ENCODE measurements at places on chromosomes 6 and 20.

DNA sequence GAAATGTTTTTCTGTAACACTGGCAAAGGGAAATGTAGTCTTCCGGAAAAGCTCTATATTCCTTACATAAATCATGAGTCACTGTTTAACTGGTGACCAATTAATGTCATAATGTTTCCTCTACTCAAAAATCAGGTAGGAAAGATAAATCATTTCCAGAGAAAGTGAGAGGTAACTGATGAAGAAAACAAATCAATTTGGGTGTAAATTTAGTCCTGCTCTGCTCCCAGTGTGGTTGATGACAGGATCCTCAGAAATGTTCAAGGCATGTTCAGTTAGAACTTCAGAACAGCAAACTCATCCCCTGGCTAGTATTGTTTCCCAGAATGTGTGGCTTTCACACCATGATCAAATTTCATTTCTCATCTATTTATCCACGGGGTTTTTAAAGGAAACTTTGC is 38.8 kb upstream of the SPACA1 start:
- DNase-seq = no peak

DNA sequence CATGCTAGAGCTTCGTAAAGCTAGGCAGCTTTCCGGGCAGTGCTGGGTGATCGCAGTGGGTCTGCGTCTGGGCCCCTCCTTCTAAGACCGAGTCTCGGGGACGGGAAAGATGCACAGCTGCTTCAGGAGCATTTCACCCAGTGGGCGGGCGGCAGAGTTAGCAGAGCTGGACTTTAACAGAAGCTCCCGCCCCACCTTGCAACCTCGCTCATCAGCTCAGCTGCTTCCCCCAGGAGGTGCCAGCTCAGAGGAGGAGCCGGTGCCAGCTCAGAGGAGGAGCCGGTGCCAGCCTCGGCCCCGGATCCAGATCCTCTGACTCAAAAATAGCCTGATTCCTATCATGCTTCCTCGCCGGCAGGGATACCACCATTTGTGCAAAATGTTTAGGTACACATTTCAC is 94.5 kb upstream of the RPS6KA2 start:
- no peak for DNase-seq

GRCh38 chr6:118565311-118565960 is 17.3 kb downstream of the PLN start:
- DNase-seq = peak; percentile 49

- no peak for DNase-seq
Measured at GRCh38 chr20:26347396-26347795, 650.7 kb upstream of the ZNF337 start.

GRCh38 chr20:17663486-17663885 is 18.6 kb downstream of the RRBP1 start:
- no peak for DNase-seq

GRCh38 chr6:36717231-36717825 is 19.7 kb downstream of the RAB44 start:
- DNase-seq = no peak

DNA sequence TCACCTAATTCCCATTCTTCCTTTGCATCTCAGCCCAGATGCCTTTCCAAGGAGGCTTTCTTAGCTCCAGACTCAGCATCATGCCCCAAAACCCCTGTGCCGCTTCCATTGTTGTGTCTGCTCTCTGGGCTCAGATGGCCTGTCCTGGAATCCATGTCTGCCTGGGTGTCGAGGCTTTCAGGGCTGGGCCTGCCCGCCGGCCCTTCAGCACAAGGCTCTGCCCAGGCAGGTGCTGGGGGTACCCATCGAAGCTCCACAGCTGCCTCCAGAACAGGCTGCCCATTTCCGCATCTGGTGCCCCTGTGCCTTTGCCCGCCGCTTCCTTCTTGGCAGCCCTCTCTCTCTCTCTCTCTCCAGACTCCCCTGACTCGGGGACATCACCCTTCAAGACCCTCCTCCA is 1.2 kb downstream of the CPXM1 start:
- DNase-seq = no peak

GRCh38 chr20:17568045-17568788 is 1.7 kb upstream of the DSTN start:
- DNase-seq = no peak

GRCh38 chr6:53293691-53294090 is 55.1 kb downstream of the ELOVL5 start:
- no peak for DNase-seq

DNA sequence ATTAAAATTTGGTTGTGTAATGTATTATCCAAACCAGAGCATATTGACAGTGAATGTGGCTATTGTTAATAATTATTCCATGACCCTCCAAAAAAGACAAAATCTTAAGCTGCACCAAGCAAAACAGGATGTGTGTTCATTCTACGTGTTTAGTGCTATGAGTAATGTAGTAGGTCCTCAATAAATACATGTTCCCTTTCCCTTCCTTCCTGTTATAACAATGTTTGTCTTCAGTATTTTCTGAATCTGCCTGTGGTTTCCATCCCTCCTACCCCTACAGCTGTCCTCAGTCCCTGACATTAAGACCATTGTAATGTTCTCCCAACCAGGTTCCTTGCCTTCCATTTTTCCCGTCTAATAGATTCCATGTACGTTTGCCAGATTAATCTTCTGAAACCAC is 163.8 kb downstream of the AIG1 start:
- no peak for DNase-seq

GRCh38 chr6:132382630-132383175 is 18.6 kb downstream of the MOXD1 start:
- no peak for DNase-seq

GRCh38 chr6:142861711-142862110 is 83.3 kb downstream of the HIVEP2 start:
- DNase-seq = no peak

DNA sequence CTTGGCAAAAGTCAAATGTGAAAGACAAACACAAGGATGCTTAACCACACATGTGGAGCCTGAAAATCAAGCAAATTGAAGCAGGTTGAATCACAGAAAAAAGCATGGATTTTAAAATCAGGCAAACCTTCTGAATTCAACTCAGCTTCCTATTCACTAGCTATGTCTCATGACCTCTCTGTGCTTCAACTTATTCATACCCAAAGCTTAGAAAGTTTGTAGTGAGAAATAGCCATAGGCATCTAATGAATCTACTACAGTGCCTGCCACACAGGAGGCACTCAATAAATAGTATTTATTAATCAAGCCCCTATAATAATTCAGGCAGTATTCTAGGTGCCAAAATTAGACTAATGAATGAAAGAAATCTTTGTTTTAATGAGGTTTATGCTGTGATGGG is 112.2 kb upstream of the TNFAIP3 start:
- DNase-seq = no peak

DNA sequence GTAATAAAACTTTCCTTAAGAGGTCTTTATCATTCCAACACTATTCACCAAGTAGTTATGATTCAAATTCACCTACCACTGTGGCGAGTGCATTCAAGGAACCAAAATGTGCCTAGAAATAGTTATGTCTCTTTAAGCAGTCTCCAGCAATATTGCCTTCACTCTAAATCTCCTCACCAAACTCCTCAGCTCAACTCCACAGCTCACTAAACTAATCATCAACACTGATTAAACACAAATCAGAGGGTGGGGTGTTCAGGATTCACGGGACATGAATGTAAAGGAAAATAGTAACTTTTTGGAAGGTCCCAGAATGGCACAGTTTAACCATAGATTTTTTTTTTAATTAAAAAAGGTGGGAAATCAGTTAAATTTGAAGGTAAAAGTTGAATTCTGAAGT is 70.5 kb upstream of the THEMIS start:
- DNase-seq = no peak

DNA sequence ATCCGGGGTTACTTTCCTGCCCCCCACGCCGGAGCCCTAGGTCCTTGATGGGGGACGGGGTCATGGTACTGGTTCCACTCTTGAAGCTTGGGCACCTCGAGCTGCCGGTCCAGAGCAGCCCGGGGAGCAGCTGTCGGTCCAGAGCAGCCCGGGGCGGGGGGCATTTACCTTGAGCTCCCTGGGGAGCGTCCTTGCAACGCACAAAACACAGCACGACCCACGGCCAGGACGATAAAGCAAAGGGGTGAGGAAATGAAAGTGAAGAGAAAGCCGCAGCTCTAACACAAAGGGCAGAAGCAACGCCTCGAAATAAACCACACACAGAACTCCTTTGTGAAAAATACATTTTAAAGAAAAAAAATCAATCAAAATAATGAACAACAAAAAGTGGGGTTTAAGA is 39.1 kb downstream of the KCNQ2 start:
- DNase-seq = no peak

- DNase-seq = no peak
Measured at GRCh38 chr6:137937834-137938233, 70.8 kb downstream of the TNFAIP3 start.

DNA sequence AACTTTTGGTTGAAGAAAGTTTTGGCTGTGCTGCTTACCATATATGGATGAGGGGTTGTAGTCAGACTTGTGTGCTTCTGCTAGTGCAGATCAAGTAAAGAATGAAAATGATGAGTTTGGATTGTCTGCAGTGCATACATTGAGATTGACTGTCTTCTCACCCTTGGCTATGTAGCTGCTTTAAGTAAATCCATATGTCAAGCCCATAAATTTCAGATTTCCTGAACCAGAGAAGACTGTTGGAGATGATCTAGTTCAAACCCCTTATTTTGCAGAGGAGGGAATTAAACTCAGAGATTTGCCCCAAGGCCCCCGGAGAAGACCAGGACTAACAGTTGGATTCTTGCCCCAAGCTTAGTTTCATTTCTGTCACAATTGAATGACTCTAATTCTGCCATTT is 67.2 kb downstream of the PKIB start:
- DNase-seq = no peak

GRCh38 chr6:41463062-41463930 is 82.9 kb upstream of the FOXP4 start:
- DNase-seq = no peak

- DNase-seq = no peak
Measured at GRCh38 chr6:82038631-82039030, 208.9 kb downstream of the IBTK start.

GRCh38 chr6:41306187-41306854 is 19.8 kb upstream of the TREM1 start:
- DNase-seq = no peak

DNA sequence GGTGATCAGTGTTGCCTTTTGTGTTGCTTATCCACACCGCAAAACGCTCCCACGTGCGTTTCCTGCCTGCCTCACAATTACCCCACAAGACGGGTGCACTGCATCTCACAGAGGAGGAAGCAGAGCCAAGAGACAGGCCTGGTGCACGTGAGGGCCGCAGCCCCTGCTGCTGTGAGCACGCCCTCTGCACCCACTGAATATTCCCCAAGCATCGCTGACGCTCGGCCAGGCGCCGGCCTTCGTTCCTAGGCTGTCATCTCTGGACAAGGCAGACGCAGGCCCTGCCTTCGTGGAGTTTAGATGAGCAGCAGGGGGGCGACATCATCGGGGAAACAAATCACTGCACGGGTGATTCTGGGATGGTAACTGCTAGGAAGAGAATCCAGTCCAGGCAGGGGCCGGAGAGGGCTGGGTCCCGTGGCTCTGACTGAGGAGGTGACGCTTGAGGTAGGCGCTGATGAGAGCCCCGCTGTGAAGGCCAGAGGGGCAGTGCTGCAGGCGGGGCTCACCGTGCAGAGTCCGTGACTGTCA is 162.4 kb upstream of the QKI start:
- no peak for DNase-seq

GRCh38 chr6:134343066-134343465 is 25.2 kb upstream of the SGK1 start:
- no peak for DNase-seq

Data from NCI-H446 (cell line).